HTR-8/SVneo (cell line): ENCODE measurements at places on chromosomes 16 and 17.

GRCh38 chr16:50735629-50736122 is 6.2 kb upstream of the CYLD start:
- DNase-seq: no peak

DNA sequence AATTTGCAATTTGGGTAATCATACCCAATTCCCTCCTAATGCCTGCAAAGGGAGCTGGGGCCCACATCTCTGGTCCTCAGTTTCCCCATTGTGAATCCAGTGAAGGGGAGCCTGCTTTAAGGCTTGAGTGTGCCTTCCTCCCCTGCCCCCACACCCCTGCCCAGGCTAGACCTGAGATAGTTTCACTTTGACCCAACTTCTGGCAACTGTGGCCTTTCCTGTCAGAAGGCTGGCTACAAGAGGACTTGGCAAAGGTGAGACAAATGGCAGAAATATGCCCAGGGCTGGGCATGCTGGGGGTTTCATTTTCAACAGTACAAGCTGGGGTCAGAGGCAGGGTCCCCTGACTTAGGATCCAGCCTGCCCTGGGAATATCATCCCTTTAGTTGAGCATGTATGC is 10.0 kb downstream of the SOCS1 start:
- DNase-seq: no peak

GRCh38 chr17:35708951-35709350 is 22.5 kb upstream of the RASL10B start:
- DNase-seq: no peak

- DNase-seq: no peak
Observed at GRCh38 chr16:79001156-79001967, 599.2 kb downstream of the MAF start.

DNA sequence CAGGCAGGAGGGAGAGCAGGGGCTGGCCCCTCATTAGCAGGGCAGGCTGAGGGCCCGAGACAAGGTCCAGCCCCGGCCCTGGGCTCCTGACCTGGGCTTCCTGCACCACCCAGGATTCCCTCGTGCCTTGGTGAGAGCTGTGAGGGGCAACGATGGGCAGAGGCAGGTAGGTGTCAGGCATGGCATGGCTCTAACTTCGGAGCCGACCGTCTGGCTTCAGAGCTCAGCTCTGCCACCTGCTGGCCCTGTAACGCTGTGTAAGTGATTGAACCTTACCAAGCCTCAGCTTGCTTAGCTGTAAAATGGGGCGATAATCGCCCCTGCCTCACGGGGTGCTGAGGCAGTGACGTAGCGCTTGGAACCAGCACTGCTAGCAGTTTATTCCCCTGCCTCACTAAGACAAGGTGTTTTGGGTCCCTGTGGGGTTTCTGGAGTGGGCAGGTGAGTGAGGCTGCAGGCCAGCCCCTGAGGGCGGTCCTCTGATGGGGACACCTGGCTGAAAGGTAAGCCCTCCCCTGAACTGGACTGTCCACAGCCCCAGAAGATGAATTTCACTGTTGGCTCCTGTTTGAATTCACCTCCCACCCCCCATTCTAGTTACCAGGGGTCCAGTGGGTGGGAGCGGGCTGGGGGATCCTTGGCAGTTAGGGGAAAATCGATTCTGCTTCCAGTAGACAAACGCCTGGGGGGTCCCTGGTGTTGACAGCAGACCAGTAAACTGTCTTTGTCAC is 184.8 kb upstream of the GSE1 start:
- peak; percentile 45 for DNase-seq

DNA sequence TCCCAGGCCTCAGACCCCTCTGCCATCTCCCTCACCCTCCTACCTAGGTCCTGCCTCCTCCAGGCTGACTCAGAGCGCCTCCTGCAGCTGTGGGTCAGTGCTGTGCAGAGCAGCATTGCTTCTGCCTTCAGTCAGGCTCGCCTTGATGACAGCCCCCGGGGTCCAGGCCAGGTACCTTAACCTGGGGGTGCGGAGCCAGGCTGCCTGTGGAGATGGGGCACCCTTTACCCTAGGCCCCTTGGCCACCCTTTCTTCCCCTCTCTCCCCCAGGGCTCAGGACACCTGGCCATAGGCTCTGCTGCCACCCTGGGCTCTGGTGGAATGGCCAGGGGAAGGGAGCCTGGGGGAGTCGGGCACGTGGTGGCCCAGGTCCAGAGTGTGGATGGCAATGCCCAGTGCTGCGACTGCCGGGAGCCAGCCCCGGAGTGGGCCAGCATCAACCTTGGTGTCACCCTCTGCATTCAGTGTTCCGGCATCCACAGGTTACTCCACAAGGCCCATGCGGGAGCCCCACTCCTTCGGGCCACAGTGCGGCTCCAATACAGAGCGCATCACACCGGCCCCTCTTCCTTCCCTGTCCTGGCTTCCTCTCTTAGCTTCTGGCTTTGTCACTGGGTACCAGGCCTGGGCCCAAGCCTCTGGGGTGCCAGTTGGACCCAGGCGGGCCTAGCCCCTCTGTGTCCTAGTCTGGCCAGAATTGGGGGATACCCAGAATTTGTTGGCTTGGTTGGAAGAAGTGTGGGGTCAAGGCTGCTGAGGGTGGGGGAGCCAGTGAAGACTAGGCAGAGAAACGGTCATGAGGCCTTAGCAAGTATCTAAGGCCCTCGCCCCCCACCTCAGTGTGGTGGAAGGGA is 5.0 kb upstream of the KCTD11 start:
- DNase-seq: no peak

GRCh38 chr16:77500934-77501664 is 66.3 kb upstream of the ADAMTS18 start:
- no peak for DNase-seq

- DNase-seq: no peak
Observed at GRCh38 chr17:31488264-31488981, 96.9 kb downstream of the RAB11FIP4 start.

DNA sequence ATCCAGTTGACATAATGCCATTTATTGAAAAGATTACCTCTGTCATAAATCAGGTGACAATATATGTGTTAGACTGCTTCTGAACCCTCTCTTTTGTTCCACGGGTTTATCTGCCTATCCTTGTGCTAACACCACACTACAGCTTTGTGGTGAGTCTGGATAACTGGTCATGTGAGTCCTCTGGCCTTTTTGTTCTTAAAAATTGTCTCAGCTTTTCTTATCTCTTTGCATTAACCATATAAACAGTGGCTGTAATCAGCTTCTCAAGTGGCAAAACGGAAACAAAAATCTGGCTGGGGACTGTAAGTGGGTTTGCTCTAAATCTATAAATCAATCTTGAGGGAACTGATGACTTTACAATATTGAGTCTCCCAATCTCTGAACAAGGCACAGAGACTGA is 44.6 kb downstream of the STX8 start:
- no peak for DNase-seq

DNA sequence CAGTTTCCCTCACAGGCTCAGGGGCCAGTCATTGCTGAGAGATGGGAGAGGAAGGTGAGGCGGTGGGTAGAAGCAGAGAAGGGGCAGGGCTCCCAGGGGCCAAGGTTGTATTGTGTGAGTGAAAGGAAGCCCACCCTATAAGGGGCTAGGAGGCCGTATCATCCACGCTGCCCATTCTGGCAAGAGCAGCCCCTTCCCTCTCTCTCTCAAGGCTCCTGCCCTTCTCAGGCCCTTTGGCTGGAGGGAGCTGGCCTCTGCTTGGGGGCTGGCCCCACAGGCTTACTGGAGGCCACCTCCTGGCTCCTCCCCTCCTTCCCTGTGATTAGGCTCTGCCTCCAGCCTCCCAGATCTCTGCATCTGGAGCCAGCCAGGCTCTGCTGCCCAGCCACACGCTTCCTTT is 7.6 kb downstream of the TBKBP1 start:
- no peak for DNase-seq
